GDM1 (cell line): ENCODE measurements at places on chromosomes 1 and 21.

GRCh38 chr21:45825219-45825618, 156.4 kb upstream of the COL6A1 start:
- no peak for DNase-seq

DNA sequence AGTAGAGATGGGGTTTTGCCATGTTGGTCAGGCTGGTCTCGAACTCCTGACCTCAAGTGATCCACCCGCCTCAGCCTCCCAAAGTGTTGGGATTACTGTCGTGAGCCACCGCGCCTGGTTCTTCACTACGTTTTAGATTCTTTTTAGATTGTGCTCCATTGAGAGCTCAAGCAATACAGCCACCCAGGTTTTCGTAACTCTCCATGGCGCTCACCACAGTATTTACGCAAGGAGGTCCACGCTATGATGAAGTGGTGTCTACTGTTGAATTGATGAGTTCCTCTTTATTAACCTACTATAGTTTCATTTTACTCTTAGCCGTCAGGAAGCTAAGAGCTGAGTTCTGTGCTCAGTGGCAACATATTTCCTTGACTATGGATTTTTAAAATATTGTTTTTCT, 1.8 kb upstream of the KIF1B start:
- DNase-seq = no peak

DNA sequence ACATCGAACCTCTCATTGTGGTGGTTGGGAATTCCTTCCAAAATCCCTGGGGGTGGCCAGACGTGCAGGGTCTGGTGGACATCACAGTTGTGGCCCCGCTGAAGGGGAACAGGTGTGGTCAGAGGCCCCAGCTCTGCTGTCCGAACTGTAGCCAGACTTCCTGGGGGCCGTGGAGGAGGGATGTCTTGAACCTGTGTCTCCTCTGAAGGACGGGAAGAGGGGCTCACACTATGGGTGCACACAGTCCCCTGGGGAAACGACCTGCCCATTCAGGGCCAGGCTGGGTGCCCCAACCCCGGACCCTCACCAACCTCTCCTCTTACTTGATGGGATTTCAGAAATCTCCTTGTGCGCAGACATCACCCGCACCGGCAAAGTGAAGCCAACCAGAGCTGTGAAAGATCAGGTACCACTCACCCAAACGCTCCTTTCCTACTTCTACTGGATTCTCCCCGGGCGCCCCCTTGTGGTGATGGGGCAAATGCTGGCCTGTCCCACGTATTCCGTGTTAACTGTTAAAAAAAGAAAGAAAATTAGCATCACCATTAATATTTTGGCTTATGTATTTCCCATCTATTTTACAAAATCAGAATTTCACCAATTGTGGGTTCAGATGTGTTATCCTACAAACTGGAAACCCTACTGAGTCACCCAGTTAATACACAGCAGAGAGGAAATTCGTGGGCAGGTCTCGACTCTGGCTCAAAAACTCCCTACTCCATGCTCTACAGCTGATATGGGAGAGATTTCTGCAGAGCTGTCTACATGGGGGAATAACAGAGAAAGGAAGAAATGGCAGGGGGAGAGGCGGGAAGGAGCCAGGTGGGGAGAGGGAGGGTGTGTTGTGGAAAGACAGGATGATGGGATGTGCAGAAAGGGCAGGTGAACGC, 28.1 kb downstream of the PADI4 start:
- DNase-seq = peak; percentile 29

DNA sequence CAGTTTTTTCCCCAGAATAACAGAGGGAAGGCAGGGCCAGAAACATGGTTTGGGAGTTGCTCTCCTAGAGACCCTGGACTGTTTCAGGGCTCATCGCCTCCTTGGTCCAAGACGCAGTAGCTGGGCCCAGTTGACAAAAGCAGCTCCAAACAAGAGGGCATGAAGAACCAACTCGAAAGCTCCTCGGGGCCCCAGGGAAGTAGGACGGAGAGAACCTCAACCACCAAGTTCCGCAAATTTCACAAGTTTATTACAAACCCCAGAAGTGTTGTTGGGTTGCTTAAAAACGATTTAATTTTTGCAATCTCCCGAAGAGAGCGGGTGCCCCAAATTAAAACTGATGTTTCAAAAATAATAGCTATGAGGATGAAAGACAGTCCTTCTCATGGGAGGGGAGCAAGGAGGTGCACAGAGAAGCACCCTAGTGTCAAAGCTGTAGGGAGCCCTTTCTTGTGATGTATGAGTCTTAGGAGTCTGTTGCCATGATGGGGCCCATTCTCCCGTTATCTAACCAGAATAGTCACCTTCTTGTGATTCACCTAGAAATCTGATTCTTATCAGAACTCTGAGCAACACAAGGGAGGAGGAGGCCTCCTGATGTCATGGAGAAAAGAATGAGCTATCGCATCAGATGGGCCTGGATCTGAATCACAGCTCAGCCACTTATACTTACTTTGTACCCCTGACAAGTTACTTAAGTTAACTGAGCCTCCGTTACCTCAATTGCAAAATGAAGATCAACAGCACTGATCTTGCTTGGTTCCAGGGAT, 165.7 kb upstream of the IRF2BP2 start:
- no peak for DNase-seq

DNA sequence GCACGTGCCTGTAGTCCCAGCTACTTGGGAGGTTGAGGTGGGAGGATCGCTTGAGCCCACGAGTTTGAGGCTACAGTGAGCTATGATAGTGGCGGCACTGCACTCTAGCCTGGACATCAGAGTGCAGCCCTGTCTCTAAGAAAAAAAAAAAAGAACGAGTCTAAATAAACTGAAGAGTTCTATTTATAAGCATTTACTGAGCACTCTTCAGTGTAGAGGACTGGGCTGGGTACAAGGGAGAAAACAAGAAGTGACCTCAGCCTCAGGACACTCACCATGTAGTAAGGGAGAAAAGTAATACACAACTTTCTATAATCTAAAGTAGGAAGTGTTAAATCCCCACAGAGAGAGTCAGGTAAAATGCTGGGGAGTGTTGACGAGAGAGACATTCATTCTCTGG, 35.0 kb downstream of the NAV1 start:
- DNase-seq = no peak

DNA sequence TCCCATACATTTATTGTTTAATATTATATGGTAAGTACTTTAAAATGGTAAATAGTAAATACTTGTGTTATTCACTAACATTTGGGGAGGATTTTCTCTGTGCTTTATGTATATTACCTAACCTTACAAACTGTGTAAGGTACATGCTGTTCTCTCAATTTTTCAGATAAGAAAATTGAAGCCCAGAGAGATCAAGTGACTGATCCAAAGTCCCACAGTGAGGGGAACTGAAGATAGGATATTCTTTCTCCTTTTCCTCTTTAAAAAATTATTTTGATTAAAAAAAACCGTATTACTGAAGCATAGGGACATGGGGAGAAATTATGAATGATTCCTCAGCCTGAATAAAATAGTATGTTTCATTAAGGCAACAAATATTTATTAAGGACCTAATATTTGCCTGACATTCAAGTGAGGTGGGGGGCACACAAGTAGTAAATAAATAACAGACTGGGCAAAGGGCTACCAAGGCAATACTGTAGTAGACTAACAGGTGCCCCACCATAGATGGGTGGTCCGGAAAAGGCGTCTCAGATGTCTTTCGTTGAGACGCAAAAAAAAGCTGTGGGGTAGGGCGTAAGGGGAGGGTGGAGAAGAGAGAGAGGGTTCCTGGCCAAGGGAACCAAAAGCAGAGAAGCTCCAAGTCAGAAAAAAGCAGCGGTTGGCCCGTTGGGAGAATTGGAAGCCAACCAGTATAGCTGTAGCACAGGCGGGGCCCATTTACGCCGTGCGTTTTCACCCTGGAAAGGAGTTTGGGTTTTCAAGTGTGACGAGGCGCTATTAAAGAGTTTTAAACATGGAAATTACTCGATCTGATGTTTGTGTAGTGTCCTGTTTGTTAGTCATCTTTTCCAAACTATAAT, 944 bp upstream of the AGO3 start:
- DNase-seq = peak; percentile 40

- DNase-seq = no peak
Observed at GRCh38 chr1:112399456-112399855, 3.4 kb downstream of the CTTNBP2NL start.

GRCh38 chr1:13826591-13826990, 126.6 kb downstream of the PRDM2 start:
- DNase-seq = no peak

DNA sequence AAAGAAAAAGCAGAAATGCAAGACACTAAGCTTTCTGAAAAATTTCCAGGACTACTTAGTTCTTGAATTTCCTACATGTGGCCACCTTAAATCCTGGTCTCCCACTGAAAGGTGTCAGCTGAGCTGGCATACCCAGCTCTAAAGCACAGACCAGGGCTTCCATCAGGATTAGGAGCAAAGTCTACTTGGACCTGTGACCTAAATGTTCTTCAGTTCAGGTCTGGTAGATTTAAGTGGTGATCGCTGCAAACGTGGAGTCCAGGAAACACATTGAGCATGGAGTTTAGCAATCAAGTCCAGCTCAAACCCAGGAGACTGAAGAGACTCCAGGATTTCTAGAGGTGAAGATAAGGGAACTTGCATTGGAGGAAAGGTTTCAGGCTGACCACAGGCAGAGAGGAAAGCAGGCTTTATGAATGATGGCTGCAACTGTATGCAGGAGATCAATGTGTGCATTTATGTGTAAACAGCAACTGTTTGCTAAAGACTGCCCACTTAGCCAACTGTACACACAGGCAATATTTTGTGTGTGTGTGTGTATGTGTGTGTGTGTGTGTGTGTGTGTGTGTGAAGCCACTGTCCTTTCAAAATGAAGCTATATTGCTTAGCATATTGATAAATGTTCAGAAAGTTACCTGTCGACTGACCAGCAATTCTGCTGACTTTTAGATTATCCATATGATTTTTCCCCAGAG, 75.2 kb downstream of the LMX1A start:
- no peak for DNase-seq

GRCh38 chr1:24867084-24867870, 62.8 kb downstream of the RUNX3 start:
- no peak for DNase-seq

DNA sequence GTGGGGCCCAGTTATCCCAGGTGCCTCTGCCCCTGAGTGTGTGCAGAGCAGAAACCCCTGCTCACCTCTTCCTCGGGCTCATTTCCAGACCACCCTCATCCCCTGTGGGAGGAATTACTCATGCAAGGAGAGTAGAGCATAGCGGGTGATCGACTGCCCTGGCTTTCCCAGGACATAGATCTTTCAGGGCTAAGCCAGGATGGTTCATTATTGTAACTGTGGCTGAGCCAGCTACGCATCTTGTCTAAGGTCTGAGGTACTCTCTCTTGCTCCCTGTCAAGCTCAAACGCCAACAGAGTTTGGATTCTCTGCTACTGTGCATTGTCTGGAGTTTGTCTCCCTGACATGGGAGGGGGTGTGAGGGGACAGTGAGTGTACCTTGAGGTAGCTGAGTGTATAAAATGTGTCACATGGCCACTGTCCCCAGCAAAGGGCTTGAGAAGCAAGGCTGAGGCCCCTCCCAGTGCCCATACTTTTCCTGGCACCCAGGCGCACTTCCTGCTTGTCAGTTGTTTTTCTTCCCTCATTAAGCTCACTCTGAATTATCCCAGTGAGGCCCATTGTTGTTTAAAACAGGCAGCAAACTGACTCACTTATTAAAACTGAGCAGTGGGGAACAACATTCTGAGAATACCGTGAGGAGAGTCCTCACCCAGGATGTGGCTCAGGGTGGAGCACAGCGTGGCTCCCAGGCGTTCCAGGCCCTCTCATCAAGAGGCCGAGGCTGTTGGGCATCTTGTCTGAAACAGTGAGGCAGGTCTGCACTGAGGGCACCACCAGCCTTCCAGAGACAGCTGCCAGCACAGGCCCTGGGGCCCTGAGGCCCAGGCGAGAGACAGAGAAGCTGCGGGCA, 92.9 kb downstream of the LAMC2 start:
- DNase-seq = no peak

- DNase-seq = no peak
Observed at GRCh38 chr1:43991200-43991475, 261 bp upstream of the CCDC24 start.

GRCh38 chr1:6890686-6891085, 105.4 kb downstream of the CAMTA1 start:
- DNase-seq = no peak

DNA sequence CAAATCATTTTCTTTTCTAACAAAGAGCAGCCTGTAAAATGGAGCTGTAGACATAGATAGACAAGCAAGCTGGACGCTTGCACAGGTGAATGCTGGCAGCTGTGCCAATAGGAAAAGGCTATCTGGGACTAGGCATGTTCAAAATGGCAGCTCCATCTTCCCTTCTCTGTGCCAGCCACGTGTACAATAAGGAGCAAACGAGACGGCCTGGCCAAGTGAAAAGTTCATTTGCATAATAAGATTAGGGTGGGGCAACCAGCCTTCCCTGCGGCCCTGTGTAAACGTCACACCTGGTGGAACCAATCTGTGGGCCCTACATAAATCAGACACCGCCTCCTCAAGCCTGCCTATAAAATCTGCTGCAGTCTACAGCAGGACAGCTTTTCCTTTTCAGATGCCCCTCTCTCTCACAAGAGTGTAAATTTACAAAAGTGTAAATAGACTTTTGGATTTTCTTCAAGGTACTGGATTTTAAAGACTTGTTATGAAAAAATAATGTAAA, 16.6 kb upstream of the EDEM3 start:
- no peak for DNase-seq

GRCh38 chr1:55695151-55695550, 480.0 kb upstream of the USP24 start:
- no peak for DNase-seq
